Mesothelial cell of epicardium (in vitro differentiated cells): ENCODE measurements at places on chromosomes 13 and 19.

DNA sequence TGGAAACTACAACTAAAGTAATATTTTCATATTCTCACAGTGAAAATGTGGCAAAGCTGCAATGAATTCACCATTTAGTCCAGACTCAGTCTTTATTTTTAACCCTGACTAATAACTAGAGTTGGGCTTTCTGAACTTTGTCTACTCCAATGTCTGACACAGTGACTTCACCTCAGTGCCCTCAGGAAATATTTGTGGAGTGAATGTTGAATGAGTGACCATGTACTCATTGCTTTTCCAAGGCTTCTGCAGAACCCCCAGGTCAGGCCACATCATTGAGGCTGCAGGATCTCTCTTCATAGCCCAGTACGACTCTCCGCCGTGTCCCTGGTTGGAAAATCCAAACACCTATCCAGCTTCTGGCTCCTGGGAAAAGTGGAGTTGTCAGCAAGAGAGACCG is 1.8 kb downstream of the ZNF175 start:
- peak overlapping the region; percentile 10 for H3K4me3 ChIP-seq
- H3K27ac ChIP-seq = no peak overlapping the region
- DNase-seq = no peak
- peaks cover 5% of the 10 kb centered on the region for H3K27me3 ChIP-seq
- H3K36me3 ChIP-seq = peaks cover 19% of the 10 kb centered on the region

GRCh38 chr13:48318821-48319511 is 15.4 kb downstream of the RB1 start:
- no peak for DNase-seq
- no peak overlapping the region for H3K27ac ChIP-seq
- H3K27me3 ChIP-seq = no peaks in the 10 kb centered on the region
- no peaks in the 10 kb centered on the region for H3K4me1 ChIP-seq
- no peak overlapping the region for H3K4me3 ChIP-seq

- peaks cover 32% of the 10 kb centered on the region for H3K4me1 ChIP-seq
- H3K4me3 ChIP-seq = no peak overlapping the region
- no peak for DNase-seq
- no peak overlapping the region for H3K27ac ChIP-seq
- H3K27me3 ChIP-seq = peaks cover 12% of the 10 kb centered on the region
- H3K36me3 ChIP-seq = no peaks in the 10 kb centered on the region
These were observed 13.4 kb downstream of the OLFM4 start for GRCh38 chr13:53041968-53042516.

- H3K4me3 ChIP-seq = no peak overlapping the region
- no peaks in the 10 kb centered on the region for H3K27me3 ChIP-seq
- peak overlapping the region; percentile 50 for H3K27ac ChIP-seq
- no peak for DNase-seq
These were observed 57.7 kb upstream of the ZDHHC20 start for GRCh38 chr13:21516805-21517204.

- no peak for DNase-seq
- H3K27ac ChIP-seq = no peak overlapping the region
- peaks cover 52% of the 10 kb centered on the region for H3K27me3 ChIP-seq
- H3K4me1 ChIP-seq = peaks cover 17% of the 10 kb centered on the region
These were observed 3.9 kb upstream of the PLPP2 start for GRCh38 chr19:294946-295686.

GRCh38 chr13:105908586-105908985 is 626.9 kb downstream of the EFNB2 start:
- H3K27ac ChIP-seq = no peak overlapping the region
- no peaks in the 10 kb centered on the region for H3K36me3 ChIP-seq
- peaks cover 12% of the 10 kb centered on the region for H3K4me1 ChIP-seq
- no peaks in the 10 kb centered on the region for H3K27me3 ChIP-seq

DNA sequence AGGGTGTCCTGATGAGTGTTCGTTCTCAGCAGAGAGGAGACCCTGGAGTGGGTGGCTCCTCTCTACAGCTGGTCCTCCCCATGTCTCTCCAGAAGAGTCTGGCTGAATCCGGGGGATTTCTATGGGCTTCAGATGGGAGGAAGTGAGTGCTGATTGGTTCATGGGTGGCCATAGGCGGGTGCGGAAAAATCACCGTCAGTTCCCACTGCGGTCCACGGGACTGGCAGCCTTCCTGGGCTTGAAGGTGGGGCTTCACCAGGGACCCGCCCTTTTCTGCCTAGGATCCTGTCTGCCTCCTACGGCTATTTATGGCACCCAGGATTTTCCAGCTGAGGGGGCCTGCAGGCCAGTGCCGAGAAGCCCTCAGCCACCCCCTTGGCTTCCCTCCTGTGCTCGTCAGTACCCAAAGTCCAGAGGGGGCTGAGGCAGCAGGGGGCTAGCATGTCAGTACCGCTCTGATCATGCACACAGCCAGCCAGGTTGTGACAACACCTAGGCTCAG is 18.4 kb downstream of the CPB2 start:
- H3K27me3 ChIP-seq = peaks cover 19% of the 10 kb centered on the region
- H3K27ac ChIP-seq = no peak overlapping the region
- no peak overlapping the region for H3K4me3 ChIP-seq
- no peaks in the 10 kb centered on the region for H3K4me1 ChIP-seq
- H3K36me3 ChIP-seq = no peaks in the 10 kb centered on the region
- no peak for DNase-seq

- H3K36me3 ChIP-seq = no peaks in the 10 kb centered on the region
- no peak for DNase-seq
- H3K4me1 ChIP-seq = no peaks in the 10 kb centered on the region
- no peak overlapping the region for H3K27ac ChIP-seq
- H3K27me3 ChIP-seq = peaks cover 3% of the 10 kb centered on the region
These were observed 1.4 kb downstream of the NWD1 start for GRCh38 chr19:16721051-16721450.

GRCh38 chr19:51737924-51738323 is 13.8 kb downstream of the FPR1 start:
- no peak overlapping the region for H3K4me3 ChIP-seq
- no peaks in the 10 kb centered on the region for H3K27me3 ChIP-seq
- H3K4me1 ChIP-seq = peaks cover 2% of the 10 kb centered on the region
- H3K36me3 ChIP-seq = no peaks in the 10 kb centered on the region

DNA sequence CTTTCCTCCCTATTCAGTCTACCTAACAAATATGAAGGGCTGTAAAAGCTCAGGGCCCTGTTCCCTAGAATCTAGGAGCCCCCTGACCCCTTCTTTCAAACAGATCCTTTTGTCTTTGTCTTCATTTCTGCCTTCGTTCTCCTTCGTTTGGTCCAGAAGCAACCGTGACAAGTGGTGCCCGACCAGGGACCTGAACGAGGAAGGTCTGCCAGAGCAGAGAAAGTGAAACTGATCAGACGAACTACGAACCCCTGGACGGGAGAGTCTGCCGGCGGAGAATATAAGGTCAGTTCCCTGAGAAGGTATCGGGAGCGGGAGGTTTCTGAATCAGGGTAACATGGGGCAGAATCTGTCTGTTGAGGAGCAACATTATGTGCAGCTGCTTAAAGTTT is 751 bp downstream of the ERVK3-1 start:
- peaks cover 21% of the 10 kb centered on the region for H3K4me1 ChIP-seq
- no peak for DNase-seq
- no peaks in the 10 kb centered on the region for H3K27me3 ChIP-seq
- peaks cover 30% of the 10 kb centered on the region for H3K36me3 ChIP-seq

- peaks cover 3% of the 10 kb centered on the region for H3K36me3 ChIP-seq
- peaks cover 9% of the 10 kb centered on the region for H3K4me1 ChIP-seq
These were observed 3.5 kb downstream of the C19orf67 start for GRCh38 chr19:14081797-14082674.
